ENCODE measurements at places on chromosomes 2 and 18.

DNA sequence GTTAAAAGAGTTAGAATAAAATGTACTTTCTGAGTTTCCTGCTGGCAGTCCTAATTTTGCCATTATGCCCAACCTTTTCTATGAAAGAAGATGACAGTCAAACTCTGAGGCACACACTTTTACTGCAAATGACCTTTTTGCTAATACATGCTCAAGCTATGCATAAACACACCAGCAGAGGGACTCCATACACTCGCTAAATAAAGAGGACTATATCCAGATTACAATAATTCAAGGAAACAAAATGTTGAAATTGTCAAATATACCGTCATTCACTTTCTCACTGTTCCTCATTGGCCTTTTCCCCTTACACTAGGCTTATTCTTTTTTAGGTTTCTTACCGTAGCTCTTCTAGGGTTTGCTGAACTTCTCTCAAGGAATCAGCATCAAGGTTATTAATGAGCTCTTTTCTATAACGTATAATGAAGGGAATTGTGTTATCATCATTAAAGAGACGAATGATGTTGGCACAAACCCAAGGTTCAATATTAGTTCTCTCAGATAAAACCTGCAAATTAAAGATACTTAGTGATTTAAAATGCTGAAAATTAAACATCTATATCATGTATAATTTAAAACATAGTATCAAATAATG lies 25.7 kb downstream of the SRBD1 start:
- peak; percentile 75 for DNase-seq

DNA sequence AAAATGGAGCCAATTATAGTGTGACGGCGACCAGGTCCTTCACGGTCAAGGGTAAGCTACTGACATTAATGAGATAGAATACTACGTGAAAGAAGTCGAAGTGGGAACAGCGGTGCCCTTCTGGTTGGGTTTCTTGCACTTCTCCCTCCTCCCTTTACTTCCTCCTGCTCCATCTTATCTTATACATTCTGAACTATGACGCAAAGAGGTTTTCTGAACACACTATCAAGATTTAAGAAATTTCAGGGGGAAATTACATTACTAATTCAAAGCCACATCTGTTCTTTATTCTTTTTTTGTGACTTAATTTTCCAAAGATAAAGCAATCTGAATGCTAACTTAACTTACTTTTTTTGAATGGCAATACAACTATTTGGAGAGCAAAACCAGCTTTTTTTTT lies 14.8 kb upstream of the IL18R1 start:
- DNase-seq: no peak

- peak; percentile 29 for DNase-seq
These were observed 212.1 kb upstream of the COPS8 start for GRCh38 chr2:236873636-236874035.

DNA sequence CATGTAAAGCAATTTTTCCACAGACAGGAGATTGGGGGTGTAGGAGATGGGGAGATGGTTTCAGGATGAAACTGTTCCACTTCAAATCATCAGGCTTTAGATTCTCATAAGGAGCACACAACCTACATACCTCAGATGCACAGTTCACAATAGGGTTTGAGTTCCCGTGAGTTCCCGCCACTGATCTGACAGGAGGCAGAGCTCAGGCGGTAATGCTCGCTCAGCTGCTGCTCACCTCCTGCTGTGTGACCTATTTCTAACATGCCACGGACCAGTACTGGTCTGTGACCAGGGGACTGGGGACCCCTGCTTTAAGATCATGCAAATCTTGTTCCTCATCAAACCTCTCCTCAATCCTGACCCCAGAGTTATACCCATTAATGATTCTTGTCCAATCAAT lies 70.1 kb downstream of the RPE start:
- no peak for DNase-seq

DNA sequence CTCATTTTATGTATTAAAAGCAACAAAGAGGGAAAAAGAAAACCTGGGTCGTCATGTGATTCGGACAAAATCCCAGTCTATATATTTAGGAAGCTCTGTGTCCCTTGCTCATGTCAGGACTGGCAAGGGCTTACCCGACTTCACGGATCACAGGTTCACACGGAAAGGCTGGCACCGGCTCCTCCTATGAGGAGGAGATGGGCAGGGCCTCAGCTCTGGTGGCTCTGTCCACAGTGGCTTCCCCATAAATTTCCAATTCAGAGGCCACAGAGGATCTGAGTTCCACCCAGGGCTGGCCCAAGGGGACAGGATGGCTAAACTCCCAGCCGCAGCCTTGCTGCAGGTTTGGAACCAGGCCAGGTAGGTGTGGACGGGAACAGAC lies 186.8 kb downstream of the BCL2 start:
- no peak for DNase-seq

GRCh38 chr2:133561045-133561852 lies 7.0 kb downstream of the NCKAP5 start:
- peak; percentile 78 for DNase-seq

GRCh38 chr18:3481696-3482210 lies 31.8 kb downstream of the TGIF1 start:
- peak; percentile 73 for DNase-seq

GRCh38 chr2:11398750-11399437 lies 54.5 kb upstream of the ROCK2 start:
- DNase-seq: no peak

GRCh38 chr2:102116630-102117471 lies 25.7 kb upstream of the IL1R1 start:
- peak; percentile 40 for DNase-seq

DNA sequence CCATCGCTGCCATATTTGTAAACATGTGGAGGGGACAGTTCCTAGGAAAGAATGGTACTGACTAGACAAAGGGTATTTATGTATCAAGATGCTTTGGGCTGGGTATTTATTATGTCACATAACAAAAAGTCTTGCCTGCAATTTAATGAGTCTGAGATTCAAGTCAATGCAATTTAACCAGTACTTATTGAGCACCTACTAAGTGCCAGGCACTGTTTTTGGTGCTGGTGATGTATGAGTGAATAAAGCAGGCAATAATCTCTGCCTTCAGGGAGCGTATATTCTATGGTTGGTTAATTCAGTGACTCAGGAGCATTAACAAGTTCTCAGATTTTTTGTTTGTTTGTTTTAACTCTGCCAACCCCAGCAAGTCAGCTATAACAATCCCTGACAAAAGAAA lies 24.6 kb upstream of the ACVR1 start:
- DNase-seq: no peak

- DNase-seq: no peak
These were observed 150.5 kb upstream of the SMAD7 start for GRCh38 chr18:49101236-49101635.

DNA sequence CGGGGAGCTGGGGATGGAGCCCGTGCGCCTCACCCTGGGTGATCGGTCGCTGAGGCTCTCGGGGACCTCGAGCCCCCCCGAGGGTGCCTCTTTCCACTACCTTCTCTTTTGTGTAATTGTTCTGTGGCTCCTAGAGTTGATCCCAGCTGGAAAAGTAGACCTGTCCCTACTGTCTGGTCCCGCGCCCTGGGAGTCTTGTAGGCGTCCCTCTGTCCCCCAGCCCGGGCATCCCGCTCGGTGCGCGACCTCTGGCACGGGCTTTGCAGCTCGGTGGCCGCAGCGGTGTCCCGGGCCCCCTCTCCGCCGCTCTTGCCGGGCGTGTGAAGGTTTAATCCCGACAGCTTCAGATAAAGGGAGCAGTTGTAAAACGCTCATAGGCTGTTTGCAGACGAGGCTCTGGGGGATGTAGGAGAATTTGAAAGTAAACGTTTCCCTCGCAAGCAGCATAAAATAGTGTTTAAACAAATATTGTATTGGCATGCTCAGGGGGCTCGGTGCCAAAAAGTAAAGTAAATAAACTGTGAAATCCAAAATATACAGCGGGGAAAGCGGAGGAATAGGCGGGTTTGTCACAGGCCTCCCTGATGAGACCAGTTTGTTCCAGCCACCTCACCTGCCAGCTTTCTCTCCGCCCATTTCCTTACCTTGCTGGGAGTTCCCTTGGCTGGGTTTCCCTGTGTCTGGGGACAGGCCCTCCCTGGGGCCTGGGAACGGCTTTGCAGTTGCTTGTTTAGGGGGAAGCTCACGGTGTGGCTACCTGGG lies 1.9 kb downstream of the GLI2 start:
- DNase-seq: peak; percentile 82

GRCh38 chr2:9095690-9096089 lies 92.2 kb upstream of the MBOAT2 start:
- DNase-seq: peak; percentile 55

GRCh38 chr2:15365411-15365810 lies 195.7 kb downstream of the NBAS start:
- no peak for DNase-seq

DNA sequence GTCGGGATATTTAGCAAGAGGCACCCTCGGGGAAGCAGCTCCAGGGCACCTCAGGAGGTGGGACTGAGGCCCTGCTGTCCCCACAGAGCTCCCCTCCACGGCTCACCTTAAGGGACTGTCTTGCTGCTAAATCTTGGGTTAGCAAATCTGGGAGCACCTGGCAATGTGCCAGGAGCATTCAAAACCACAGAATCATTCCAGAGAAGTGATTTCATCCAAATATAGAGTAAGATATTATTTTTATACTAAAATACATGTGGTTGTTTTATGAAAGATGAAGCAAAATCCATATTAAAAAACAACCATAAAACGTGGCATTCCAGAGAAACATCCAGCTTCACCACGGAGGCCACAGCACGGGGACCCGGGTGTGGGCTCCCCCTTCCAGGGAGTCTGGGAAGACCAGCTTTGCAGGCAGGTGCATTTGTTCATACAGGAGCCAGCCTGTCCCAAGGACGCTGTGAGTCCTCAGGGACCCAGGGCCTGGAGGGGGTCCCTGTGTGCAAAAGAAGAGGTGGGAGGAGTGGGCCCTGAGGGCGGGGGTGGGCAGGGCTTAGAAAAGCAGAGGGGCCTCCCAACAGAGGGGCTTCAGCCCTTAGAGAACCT lies 16.3 kb downstream of the HS1BP3 start:
- peak; percentile 81 for DNase-seq

DNA sequence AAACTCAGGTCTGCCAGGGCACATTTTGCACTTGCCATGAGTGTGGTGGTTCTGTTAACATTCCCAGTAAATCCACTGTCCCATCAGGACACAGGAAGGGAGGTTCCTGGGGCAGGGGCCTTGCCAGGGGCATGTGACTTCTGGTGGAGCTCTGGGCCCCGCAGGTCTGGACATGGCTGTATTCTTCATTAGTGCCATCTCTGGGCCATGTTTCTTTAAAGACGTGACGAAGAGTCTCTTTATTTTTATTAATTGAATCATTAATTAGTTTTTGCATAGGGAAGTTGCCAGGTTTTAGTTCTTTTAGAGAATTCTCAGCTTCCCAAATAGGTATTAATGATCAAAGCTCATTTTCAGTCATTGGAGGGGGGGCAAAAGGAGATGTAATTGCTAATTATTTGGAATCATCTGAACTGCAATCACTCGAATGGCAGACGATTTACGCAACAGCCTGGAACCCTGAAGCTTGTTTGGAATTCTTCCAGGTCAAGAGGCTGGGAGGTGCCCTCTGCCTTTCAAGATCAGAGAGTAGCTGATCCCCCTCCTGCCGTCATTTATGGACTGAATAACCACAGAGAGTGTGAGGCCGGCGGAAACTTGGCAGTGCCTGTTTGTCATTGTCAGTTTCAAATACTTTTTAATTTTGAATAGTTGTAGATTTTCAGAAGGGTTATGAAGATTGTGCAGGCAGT lies 106.2 kb downstream of the RTP5 start:
- DNase-seq: no peak

DNA sequence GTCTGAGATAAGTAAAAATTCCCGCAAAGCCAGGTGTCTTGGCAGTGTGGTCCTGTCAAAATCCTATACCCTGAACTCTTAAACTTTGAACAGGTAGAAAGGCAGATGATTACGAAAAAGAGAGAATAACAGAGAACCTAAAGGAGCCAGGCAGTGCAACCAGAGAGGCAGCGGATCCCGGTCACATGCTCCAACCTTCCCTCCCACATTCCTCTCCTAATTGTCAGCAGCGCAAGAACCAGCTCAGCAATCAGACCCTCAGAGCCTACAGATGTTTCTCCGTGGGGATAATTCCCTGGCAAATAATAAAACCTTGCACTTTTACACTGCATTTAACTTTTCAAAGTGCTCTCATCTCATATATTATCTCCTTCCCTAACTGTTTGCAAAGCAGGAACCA lies 124.8 kb downstream of the EPHA4 start:
- DNase-seq: peak; percentile 46

DNA sequence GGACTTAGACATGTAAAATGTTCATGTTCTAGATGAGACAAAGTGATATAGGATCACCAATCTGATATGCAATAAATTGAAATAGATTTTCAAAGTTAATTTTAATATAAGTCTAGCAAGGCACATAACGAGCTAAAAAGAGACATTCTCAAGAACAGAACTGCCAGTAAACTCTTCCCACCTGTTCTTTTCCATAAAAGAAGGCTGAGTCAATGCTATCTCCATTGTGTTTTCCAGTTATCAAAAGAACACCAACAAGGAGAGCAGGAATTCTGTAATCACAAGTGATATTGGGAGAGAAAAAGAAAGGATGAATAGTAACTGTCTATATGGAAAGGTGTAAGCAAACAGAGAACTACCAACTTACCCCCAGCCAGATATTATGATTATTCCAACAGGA lies 25.6 kb downstream of the GPR155 start:
- no peak for DNase-seq

DNA sequence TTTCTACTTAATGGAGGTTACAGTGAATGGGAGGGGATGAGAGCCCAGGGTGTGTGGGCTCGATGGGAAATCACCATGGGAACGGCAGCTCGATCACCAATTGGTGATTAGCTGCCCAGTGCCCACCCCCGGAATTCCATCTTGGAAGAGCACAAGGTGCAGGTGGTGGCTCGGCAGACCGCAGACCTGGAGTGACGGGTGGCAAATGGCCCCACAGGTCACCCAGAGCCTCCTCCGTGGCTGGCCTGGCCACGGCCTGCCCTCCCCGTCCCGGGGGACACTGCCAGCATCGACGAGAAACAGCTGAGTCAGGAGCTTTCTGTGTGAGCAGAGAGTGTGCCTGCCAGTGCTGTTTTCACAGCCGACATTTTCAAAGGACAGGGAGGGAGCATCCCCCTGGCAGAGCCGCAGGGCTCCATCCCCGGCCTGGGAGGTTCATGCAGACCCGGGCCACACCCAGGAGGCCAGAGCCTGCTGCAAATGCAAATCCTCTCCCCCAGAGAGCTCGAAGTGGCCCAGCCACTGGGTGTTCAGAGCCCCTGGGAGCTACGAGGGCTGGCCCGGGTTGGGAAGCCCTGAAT lies 176.4 kb upstream of the MYT1L start:
- no peak for DNase-seq

DNA sequence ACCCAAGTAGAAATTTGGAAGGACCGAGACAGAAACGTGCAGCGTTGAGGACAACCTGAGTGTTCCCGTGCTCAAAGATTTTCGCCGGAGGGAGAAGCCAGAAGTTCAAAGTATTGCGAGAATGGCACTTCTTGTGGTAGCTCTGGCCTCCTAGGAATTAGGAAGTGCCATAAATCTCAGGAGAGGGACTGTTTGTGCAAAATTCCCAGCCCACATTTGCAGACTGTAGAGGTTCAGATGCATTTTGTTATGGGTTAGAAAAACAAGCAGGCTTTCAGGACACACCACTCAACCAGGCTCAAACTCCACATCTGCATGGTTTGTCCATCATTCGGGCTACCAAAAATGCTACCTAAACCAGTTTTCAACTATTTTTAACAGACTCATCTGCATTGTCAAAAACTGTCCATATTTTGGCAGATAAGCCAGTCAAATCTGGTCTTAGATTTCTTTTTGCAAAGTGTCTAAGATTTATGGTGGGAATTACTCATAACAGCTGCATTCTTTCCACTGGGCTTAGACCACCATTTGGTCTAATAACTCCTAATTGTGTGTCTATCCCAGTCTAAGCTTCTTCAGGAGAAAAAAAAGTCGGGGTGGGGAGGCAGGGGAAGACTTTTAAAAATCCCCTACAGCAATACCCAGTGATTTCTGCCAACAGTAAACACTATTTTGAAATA lies 422.9 kb downstream of the ARHGAP15 start:
- DNase-seq: no peak

- peak; percentile 46 for DNase-seq
These were observed 40.1 kb upstream of the CLASP1 start for GRCh38 chr2:121689356-121689755.
